ENCODE measurements at places on chromosomes 1 and 21. TPM values are rescaled to one million over a fixed set of nuclear protein-coding genes. Genes with fewer than 3 reads are reported as not detected.

Gene KRTAP21-2
- not detected for total RNA-seq

Gene CD101
- 1.7 TPM for total RNA-seq

Gene FMO5
- 0.24 TPM for total RNA-seq

Gene WNT4
- total RNA-seq = not detected
